ENCODE measurements at places on chromosomes 12 and 14.

GRCh38 chr12:1662761-1663439 lies 28.0 kb upstream of the ADIPOR2 start:
- DNase-seq, result no peak

GRCh38 chr12:42129595-42130204 lies 15.0 kb downstream of the GXYLT1 start:
- DNase-seq, result no peak

- no peak for DNase-seq
These were observed 5.9 kb upstream of the RCOR1 start for GRCh38 chr14:102586420-102587104.

DNA sequence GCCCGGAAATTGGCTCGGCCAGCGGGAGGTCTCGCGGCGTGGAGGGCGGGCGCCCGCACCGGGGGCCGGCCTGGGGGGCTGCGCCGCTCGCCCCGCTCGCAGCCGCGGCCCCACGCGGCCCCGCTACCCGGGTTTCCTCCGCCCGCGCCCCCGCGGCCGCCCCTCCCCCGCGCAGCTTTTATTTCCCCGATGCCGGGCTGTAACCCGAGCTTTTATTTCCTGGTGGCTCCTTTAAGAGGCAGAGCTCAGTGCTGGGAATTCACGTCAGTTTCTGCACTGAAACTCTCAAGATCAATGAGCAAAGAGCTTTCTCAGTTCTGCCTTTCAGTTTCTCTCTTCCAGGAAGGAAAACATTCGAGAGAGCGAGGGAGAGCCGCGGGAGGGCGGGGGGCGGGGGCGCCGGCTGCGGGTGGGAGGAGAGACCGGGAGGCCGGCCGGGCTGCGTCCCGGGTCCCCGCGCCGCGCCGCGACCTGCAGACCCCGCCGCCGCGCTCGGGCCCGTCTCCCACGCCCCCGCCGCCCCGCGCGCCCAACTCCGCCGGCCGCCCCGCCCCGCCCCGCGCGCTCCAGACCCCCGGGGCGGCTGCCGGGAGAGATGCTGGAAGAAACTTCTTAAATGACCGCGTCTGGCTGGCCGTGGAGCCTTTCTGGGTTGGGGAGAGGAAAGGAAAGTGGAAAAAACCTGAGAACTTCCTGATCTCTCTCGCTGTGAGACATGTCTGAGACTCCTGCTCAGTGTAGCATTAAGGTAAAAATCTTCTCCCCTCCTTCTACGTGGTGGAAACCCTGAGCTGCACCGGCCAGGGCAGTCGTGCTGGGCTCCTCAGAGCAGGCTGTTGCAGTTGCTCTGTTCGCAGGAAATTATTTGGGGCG lies at the start of gene ETV6:
TSS of gene ETV6 (plus strand) at position 262 of the 873 bp plus-strand sequence. CDS start at position 716, 454 bp downstream.
- DNase-seq, result peak; percentile 78

DNA sequence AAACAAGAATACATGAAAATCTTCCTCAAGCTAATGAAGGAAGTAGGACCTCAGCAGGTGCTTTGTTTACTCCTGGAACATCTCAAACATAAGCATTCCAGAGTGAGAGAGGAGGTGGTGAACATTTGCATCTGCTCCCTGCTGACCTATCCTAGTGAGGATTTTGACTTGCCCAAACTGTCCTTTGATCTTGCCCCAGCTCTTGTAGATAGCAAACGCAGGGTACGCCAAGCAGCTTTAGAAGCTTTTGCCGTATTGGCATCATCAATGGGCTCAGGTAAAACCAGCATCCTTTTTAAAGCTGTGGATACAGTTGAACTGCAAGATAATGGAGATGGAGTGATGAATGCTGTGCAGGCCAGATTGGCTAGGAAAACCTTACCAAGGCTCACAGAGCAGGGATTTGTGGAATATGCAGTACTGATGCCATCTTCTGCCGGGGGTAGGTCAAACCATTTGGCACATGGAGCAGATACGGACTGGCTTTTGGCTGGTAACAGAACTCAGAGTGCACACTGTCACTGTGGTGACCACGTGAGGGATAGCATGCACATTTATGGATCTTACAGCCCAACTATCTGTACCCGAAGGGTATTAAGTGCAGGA lies 1.9 kb downstream of the TOGARAM1 start:
- no peak for DNase-seq

DNA sequence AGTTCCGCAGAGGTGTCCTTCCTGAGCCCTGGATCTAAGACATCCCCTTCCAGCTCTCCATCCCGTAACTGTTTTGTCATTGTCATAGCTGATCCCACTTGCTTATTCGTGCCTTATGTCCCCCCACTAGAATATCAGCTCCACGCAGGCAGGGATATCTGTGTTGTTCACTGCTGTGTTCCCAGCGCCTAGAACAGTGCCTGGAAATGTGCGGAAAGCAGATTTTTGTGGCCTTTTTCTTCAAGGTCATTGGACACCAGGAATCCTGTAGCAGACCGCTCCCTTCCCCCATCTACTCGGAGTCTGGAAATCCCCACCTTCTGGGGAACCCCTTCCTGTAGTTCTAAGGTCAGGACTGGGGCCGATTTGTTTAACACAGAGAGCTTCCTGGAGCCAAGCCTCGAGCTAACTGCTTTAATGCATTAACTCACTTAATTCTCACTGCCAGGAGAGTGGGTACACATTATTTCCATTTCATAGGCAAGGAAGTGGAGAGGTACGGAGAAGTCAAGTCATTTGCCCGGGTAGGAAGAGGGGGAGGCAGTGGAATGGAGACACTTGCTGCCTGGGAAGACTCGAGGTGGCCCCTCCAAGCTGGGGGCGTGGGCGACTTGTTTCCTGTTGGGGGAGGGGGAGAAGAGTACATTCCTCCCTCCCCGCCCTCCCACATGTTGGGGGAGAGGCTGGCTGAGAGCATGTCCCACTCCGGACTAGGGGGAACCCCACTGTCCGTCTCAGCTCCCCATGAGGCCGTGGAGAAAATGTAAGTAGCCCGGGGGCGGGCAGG lies 1.2 kb upstream of the SH2B3 start:
- peak; percentile 90 for DNase-seq

GRCh38 chr12:1668833-1669543 lies 21.9 kb upstream of the ADIPOR2 start:
- DNase-seq, result no peak

GRCh38 chr14:96502621-96503305 lies 581 bp downstream of the PAPOLA start:
- peak; percentile 0 for DNase-seq

DNA sequence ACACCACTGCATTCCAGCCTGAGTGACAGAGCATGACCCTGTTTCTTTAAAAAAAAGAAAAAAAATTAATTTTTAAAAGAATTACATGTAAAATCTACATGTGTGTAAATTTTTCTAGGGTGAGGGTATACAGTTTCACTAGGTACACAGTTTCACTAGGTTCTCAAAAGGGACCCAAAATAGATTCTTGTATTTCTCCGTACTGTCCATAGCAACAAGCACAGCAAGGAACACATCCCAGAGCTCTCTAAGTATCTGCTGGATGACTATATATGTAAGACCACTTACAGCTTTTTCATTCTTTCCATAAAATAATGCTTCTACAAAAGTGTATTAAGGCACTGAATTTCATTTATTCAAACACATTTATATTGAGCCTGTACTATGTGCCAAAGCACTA lies 55.1 kb downstream of the ATXN2 start:
- DNase-seq, result no peak

GRCh38 chr12:52175371-52176350 lies 16.2 kb downstream of the KRT80 start:
- no peak for DNase-seq

DNA sequence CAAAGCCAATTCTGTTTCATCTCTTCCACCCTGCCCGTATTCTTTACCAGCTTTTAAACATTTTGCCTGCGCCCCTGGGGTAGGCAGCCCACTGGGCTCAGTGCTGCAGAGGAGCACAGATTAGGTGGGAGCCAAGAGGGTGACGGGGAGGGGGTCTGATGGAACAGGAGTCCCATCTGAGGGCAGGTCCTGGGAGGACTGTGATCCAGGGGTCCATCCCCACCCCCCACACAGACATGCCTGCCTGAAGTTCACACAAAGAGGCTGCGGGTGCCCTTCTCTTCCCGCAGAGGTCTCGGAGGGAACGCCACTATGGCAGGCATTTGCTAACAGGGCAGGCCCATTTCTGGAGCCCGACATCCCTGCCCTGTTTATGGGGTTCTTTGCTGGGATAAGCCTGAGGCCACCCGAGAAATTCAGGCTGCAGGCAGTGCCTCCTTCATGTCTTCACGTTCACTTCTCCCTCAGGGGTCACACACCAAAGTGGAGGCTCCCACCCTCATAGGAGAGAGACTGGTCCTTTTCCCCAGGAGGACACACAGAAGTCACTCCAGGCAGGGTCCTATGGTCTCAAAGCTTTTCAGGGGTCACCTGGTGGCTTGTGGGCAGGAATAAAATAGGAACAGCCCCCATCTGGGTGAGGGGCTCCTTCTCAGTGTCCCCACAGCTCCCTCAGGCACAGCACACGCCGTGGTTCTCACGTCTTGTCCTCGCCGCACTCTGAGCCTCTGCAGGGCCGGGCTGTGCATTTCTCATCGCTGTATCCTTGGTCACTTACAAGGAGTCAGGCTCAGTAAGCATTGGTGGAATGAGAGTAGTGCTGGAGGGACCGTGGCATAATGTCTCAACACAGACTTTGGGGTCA lies 12.9 kb downstream of the VASH1 start:
- DNase-seq, result no peak

DNA sequence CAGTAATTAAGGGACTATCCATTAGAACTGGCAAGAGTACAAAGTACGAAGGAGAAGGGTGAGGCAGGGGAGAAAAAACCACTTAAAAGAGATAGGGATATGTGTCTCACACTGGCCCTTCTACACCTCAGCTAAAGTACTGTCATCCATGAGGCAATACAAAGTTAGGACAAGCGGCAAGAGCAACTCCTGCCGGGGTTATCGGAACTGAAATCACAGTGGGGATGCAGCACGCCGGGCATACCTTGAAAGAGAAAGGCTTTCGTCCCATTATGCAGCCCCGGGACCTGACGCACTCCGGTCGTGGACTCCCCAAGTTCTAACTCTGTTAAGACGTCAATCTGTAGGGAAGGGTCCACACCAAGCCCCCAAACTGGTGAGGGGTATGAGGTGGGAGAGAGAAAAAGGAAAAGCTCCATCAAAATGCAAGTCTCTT lies 1.1 kb downstream of the NELL2 start:
- peak; percentile 7 for DNase-seq

- DNase-seq, result no peak
These were observed 557.3 kb upstream of the MIS18BP1 start for GRCh38 chr14:45810152-45810872.

- no peak for DNase-seq
These were observed 411.0 kb downstream of the C12orf50 start for GRCh38 chr12:87618199-87618598.

- no peak for DNase-seq
These were observed 26.5 kb upstream of the RIC8B start for GRCh38 chr12:106747973-106748436.

DNA sequence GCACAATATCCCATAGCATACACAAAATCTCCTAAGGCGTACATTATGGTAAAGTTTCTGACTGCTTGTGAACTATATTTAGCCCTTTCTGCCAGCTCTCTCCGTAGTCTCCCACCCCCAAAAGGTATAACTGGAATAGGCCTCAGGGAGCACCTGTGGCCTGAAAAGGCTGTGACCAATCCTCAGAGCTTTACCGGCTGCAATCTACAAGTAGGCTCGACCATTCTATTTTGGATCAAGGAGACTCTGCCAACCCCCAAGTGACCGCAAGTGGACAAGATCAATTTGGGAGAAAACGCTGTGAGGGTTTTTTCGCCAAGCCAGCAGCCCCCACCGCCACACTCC lies 1.2 kb downstream of the PPTC7 start:
- DNase-seq, result no peak

DNA sequence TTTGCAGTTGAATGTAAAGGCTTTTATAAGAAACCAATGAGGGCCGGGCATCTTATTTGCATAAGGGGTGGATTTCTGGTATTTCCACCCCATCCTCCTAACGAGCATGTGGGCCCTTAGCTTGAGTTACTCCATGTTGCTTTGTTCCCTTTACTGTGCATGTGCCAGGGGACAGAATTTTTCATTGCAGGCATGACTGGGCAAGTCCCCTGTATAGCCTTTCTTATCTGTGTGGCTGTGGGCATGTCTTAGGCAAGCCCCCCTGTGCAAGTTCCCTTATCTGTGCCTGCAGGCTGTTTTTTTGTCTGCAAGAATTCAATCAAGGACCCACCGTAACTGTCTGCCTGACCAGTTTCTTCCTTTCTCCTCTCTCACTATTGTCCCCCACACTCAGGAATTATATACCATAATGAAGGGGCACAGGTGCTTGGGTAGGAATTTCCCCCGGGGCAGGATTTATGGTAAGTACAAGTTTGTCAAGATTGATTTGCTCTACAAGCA lies 152.2 kb upstream of the CNOT2 start:
- DNase-seq, result no peak

GRCh38 chr14:98169170-98169587 lies 1102.8 kb downstream of the BCL11B start:
- DNase-seq, result no peak

- DNase-seq, result no peak
These were observed 851 bp downstream of the HSP90B1 start for GRCh38 chr12:103930787-103931735.

DNA sequence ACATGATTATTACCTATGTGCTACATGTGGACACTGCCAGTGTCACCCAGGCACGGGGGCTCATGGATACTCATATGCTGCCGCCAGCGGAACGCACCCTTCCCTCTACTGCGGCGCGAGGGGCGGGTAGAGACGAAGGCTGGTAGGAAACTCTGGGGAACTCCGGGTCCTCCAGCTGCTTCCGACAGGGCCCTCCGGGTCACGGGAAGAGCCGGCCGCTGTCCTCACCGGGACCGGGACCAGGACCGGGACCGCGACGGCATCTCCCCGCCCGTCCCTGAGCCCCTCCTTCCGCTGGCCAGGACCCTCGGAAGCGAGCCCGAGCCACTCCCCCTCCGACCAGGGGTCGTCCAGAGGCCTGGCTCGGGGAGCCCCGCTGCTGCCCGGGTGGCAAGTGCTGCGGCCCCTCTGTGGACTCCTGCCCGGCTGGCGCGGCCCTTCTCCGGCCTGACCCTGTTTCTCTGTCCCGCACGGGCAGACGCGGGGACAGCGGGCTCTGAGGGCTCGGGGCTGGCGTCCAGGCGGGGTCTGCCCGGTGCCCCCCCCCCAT lies 209.6 kb downstream of the ADGRD1 start:
- DNase-seq, result no peak

- no peak for DNase-seq
These were observed 25.9 kb downstream of the SPX start for GRCh38 chr12:21551841-21552465.

- no peak for DNase-seq
These were observed 2.6 kb upstream of the KLRK1 start for GRCh38 chr12:10392394-10392930.

DNA sequence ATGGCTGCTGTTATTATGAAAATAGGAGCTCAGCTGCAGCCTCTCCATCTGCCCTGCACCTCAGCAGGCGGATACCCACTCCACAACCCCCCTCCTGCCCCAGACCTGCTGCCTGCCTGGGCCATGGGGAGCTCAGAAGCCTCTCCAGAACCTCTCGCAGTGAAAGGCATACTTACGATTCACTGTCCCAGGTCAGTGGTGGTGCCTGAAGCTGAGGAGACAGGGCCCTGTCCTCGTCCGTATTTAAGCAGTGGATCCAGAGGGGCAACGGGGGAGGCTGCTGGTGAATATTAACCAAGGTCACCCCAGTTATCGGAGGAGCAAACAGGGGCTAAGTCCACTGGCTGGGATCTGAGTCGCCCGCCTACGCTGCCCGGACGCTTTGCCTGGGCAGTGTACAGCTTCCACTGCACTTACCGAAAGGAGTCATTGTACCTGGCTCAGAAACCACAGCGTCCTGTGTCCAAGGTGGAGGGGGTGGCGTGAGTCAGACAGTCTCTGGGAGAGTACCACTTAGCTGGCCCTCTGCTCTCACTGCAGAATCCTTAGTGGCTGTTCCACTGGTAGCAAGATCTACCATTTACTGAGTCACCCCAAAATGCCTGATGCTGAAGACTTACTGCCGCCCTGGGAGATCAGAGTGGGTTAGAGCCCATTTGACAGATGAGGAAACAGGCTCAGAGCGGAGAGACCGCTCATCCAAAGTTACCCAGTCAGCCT lies at the start of gene SERPINA1:
TSS of gene SERPINA1 (minus strand) at position 219 of the 720 bp plus-strand sequence. CDS start 5,365 bp downstream, outside the sequence.
- no peak for DNase-seq
